NCI-H524 (cell line): ENCODE measurements at places on chromosomes 12 and 14.

- no peak for DNase-seq
These were observed 3.2 kb upstream of the MEG3 start for GRCh38 chr14:100822532-100823296.

DNA sequence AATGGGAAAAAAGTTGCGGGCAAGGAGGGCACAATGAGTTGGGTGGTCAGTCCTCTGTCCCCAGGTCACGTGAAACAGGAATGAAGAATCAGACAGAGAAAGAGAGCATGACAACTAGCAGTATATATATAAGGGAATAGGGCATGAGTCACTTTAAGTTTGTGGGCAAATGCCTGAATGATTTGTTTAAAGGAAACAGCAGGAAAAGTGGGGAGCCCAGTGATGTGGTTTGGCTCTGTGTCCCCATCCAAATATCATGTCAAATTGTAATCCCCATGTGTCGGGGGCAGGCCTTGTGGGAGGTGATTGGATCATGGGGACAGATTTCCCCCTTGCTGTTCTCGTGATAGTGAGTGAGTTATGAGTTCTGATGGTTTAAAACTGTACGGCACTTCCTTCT is 195.3 kb upstream of the IGF1 start:
- no peak for DNase-seq

- peak; percentile 49 for DNase-seq
These were observed 12.5 kb downstream of the SYT10 start for GRCh38 chr12:33427071-33427470.

DNA sequence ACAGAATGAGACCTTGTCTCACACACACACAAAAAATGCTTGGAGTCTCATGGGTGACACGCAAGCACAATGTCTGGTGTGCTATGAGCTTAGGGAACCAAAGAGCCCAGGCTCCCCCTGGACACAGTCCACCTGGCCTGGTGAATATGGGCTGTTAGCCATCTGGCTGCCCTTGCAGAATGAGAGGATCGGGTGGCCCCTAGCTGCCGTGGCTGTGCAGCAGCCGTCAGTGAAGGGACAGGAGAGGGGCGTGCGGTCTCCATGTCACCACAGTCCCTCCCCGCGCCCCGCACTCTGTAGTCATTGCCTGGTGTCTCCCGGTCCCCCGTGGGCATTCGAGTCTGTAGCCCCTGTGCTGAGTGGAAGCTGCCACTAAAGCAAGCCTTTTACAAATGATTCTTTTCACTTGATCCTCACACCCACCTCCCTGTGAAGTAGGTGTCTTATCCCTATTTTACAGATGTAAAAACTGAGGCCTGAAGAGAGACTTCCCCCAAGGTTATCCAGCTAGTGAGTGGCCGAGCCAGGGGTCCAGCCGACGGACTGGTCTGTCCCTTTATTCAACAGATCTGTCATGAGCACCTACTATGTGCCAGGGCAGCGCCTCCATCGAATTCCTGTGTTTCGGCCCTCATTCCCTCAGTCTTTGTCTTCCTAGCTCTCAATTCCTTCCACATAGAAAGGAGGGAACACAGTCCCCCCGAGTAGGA is 18.8 kb downstream of the MVK start:
- DNase-seq: peak; percentile 93

- DNase-seq: peak; percentile 75
These were observed 31.5 kb downstream of the TMEM63C start for GRCh38 chr14:77212943-77213678.

- DNase-seq: no peak
These were observed 23.9 kb downstream of the MDM2 start for GRCh38 chr12:68831751-68832503.

- no peak for DNase-seq
These were observed 52.6 kb downstream of the AEBP2 start for GRCh38 chr12:19491863-19492262.

DNA sequence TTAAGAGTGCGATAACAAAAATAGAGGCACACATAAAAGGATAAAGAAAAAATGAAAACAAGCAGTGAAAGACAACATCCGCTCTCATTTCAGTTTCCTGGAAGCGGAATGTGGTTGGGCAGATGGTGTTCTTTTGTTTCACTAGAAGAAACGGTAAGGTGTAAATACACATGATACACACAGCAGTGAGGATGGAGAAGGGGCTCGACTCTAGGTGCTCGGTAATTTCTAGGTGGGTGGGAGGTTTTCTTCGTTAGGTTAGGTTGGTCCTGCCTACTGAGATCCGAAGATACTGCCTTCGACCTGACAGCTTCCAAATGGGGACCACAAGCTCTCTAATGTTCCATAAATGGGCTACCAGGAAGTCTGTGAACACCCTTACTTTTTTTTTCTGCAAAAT is 1082.5 kb downstream of the BCL11B start:
- no peak for DNase-seq

DNA sequence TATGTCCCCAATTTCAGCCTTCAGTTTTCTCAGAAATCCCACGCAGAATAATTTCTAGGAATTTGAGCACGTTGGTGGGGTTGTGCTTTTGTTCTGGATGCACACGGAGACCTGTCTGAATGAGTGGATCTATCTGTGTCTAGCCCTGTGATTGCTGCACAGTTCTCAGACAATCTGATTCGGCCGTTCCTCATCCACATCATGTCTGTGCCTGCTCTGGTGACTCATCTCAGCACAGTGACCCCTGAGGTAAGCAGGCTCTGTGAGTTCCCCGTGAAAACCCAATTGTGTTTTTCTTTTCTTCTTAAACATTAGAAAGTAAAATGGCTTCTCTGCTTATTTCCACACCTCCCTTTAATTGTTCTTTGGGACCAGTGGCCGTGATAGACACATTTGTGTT is 20.2 kb downstream of the UBE3B start:
- DNase-seq: no peak

DNA sequence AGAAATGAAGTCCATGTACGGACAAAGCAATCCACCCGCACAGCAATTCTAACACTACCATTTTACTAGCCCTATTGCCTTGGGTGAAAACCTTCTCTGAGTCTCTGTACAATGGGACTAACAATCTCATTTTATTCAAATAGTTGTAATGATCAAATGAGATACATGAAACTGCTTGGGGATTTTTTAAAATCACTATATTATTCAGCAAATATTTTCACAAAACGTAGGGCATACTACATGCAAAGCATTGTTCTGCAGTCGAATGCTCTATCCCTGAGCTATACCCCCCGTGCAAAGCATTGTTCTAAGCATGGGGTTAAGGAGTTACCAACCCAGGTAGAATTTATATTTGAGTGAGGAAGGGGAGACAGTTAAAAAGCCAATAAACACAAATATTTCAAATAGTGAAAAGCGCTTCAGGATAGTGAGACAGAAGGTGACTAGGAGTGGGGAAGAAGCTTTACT is 554 bp upstream of the ATF7 start:
- no peak for DNase-seq

DNA sequence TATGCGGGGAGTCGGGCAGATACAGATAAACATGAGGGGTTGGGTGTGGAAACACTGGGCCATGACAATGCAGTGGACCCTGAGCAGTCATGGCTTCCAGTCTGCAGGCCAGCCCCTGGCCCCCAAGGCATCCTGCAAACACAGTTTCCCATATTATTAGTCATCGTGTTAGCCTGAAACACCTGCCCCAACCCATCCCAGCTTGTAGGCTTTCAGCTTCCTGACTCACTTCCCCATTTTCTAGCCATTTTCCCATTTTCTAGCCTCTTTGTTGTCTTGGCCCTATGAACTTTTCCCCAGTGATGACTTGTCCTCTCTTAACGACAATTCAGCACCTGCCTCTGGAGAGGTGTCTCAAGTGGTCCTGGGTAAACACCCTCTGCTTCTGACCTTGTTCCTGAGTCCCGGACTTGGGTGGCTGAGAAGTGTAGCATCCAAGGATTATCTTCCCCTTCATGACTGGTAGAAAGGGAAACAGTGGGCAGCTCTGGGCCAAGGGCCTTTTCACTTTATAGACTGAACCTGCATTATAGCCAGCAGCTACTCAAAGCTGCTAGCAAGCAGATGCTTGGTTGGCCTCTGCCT is 4.3 kb upstream of the PGF start:
- no peak for DNase-seq

DNA sequence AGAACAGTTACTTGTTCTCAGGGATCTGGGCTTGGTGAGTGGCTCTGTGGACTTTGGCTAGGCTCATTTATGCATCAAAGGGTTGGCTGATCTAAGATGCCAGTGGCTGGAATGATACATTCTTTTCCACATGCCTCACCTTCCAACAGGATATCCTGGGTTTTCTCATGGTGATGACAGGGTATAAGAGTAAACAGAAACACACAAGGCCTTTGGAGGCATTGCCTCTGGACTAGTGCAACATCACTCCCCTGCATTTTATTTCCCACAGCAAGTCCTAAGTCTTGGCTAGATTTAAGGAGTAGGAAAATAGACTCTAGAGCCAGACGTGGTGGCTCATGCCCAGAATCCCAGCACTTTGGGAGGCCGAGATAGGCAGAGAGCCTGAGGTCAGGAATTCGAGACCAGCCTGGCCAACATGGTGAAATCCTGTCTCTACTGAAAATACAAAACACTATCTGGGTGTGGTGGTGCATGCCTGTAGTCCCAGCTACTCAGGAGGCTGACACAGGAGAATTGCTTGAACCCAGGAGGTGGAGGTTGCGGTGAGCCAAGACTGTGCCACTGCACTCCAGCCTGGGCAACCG is 47.9 kb downstream of the RPH3A start:
- DNase-seq: no peak
